Neural progenitor cell (in vitro differentiated cells): ENCODE measurements at places on chromosomes 5 and 9. TPM values are rescaled to one million over a fixed set of nuclear protein-coding genes. Genes with fewer than 3 reads are reported as not detected.

DNA sequence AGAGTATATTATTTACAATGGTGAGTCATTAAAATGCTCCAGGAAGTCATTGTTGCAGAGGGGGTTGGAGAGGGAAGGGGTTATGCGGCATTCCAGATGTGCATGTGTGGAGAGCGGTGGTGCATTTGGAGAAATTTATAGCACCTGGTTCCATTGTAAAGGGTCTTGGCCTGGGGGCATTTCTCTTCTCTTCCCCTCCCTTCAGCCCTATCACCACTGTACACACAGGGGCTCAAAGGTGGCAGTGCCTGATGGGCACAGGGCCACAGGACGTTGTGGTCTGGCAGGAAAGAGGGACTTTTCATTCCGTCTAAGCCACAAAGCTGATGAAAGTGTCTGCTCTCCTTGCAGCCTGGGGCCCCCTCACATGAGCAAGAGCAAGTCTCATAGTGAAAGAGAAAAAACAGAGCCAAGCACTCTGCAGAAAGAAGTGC is 442.4 kb upstream of the ZNF462 start:
- DNase-seq = no peak

- no peak for DNase-seq
Measured at GRCh38 chr9:79408200-79408599, 163.6 kb upstream of the TLE4 start.

GRCh38 chr9:136206602-136207275 is 1.8 kb upstream of the LHX3 start:
- no peak for DNase-seq

GRCh38 chr5:124655921-124656511 is 90.4 kb downstream of the ZNF608 start:
- no peak for DNase-seq

DNA sequence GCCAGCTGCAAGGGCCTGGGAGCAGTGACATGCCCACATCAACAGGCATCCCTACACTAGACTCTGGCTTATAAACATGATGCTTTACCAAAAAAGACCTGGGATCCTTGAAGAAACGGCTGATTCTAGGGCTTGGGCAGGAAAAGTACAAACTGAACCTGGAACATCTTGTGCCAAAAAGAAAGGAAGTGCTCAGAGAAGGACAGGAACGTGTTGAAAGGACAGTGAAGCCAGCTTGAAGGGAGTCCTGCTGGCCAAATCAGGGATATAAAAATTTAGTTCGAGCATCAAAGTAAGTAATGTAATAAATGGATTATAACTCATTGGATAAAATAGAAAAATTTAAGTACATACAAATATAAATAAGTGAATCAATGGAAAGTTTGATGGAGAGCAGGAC is 58.1 kb downstream of the ALDH7A1 start:
- no peak for DNase-seq

DNA sequence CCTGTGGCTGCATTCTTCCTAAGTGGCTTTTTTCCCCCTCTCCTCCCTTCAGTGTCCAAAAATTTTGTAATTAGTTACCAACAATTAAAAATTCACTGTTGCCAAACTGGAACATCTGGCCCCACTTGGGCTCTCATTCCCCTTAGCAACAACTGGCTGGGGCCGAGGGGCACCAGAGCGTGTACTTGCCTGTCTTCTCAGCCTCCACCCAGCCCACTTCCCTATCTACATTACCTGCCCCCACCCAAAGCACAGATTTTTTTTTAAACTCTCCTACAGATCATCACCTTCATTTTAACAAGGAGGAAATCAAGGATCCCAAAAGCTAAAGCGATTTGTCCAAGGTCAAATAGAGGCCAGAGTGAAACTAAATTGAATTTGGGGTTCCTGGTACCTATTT is 278.8 kb downstream of the EBF1 start:
- no peak for DNase-seq

GRCh38 chr5:113112435-113112834 is 135.8 kb downstream of the DCP2 start:
- no peak for DNase-seq

- DNase-seq = no peak
Measured at GRCh38 chr5:90638878-90639277, 80.3 kb downstream of the ADGRV1 start.

The KIF4B gene
- total RNA-seq = 0.12 TPM in 1 of 2 replicates, not detected in the other

The PCDHGA1 gene
- total RNA-seq = 1.0 and 1.5 TPM in 2 replicates

The WDR38 gene
- total RNA-seq = not detected in 2 replicates

The FIBCD1 gene
- 1.8 and 7.2 TPM in 2 replicates for total RNA-seq

The FAT2 gene
- total RNA-seq = 0.36 and 0.37 TPM in 2 replicates

The BTNL8 gene
- 0.22 and 0.34 TPM in 2 replicates for total RNA-seq

The LHX3 gene
- total RNA-seq = not detected in 2 replicates

The TMEM38B gene
- total RNA-seq = 20.2 and 21.1 TPM in 2 replicates

The QRFP gene
- total RNA-seq = not detected in 2 replicates
